ENCODE measurements at places on chromosomes 5 and 9.

GRCh38 chr5:75473463-75473862, 38.0 kb downstream of the CERT1 start:
- no peak for DNase-seq

DNA sequence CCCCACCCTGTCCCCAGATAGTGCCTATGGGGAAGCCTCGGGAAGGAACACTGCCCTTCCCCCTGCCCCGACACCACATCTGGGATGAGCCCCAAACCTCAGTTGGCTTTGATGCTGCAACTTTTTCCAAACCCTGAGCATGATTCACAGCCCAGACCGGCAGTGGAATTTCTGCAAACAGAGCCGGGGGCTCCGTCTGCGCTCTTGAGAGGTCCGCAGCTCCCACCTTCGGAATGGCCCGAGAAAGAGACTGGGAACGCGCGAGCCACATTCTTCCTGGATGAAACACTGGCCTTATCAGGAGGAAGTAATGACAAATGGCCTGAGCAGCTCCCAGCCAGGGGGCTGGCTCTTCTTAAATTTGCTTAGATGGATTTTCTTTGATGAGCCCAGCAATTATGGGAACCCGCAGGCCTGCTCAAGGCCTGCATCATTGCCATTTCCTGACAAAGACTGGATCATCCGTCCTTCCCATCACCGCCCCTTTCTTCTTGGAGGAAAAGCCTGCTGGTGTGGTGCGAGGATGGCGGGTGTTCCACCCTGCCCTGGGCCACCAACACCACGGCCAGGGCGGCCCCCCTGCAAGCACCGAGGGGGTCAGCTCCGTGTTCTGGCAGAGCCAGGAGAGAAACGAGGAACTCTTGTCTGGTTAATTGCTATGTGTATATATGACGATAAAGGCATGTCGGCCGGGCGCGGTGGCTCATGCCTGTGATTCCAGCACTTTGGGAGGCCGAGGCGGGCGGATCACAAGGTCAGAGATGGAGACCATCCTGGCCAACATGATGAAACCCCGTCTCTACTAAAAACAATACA, 38.8 kb upstream of the COL5A1 start:
- no peak for DNase-seq

DNA sequence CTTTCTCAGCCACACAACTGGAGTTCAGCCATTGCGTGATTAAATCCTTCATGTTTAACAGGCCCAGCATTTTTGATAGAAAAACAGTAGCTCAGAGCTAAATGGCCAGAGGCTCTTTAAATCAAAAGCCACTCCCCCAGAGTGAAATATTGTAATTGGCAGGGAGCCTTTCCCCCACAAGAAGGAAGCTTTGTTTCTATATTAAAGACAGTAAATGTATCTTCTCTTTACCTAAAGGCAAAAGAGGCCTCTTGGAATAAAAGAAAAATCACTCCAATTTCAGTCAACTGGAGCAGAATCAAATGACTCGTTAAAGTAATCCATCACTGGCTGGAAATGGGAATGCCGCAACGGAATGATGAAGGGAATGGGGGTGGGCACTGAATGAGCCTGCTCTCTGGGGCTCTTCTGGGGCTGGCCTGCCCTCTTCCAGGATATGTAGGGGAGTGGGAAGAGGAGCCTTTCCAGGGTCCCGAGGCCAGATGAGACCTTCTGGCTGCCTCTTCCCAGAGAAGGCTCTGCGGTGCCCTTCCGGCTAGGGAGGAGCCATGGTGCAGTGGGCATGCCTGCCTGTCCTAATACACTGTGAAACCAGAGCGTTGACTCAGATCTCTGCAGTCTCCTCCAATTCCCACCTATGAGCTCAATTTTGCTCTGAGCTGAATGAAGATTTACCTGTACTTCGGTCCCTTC, 45.2 kb downstream of the ANKDD1B start:
- DNase-seq: no peak

- DNase-seq: no peak
Measured at GRCh38 chr5:167743695-167744464, 547.6 kb upstream of the WWC1 start.

GRCh38 chr9:36959681-36960574, 74.1 kb downstream of the PAX5 start:
- no peak for DNase-seq

- no peak for DNase-seq
Measured at GRCh38 chr5:134494780-134495179, 30.7 kb upstream of the JADE2 start.

GRCh38 chr9:92425474-92425873, 1.2 kb upstream of the OMD start:
- DNase-seq: no peak

GRCh38 chr9:126612326-126612812, 1.4 kb upstream of the LMX1B start:
- DNase-seq: no peak

DNA sequence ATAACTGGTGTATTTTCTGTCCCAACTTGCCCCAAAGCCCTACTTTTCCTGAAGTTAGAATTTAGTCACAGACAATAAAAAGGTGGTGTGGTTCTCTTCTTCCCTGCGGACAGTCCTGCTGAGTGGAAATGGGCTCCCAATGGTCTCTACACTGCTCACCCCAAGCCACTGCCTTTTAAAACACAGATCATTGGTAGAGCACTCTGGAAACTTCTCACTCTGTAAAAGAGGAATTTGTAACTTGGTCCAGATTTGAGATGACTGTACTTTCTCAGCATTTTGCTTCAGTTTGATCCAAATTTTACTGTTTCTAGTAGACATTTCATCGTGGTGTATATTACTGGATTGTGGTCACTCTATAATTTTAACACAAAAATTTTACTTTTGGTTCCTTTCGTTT, 80.3 kb upstream of the ROR2 start:
- no peak for DNase-seq

DNA sequence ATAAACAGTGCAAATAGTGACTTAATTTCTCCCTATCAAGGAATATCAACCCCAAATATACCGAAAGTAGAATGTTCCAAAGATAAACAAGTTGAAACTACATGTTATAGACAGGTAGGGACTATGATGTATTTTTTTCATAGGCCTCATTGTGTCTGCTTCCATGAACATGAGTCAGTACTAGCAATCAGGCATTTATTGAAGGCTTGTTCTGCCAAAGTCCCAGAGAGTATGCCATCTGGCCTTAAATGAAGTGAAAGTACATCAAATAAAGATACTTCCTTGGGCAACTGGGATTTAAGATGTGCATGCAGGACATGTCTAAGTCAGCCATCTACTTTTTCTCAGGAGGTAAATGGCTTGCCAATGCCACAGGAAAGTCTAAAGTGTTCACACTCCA, 6.5 kb downstream of the GHR start:
- DNase-seq: no peak

DNA sequence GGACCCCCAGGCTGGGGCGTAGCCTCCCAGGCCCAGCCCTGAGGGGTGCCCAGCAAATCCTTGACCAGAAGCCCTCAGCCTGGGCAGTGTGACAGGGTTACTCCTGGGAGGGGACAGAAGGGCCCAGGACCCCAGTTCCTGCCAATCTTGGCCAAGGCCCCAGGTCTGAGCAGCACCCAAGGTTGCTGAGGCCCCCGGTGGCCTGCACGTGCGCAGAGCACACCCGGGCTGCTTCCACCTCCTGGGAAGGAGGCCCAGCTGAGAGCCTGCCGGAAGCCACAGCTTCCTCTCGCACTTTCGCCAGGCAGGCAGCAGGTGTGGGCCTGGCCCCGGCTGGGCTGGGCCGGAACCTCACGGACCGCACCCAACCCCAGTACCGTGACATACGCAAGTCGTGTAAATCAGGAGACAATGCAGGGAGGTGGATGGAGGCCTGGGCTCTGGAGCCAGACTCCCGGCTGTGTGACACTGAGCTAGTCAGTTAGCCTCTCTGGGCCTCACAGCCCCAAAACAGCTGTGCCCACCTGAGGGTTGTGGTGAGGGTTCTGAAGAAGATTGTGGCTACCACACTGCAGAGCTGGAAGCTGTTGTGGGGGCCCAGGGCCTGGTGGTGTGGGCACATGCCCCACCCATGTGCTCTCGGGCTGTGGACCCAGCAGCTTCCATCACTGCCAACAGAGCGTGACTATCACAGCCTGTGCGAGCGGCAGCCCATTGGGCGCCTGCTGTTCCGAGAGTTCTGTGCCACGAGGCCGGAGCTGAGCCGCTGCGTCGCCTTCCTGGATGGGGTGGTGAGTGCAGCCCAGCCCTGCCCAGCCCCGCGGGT, 5.1 kb downstream of the GRK6 start:
- DNase-seq: peak; percentile 77

DNA sequence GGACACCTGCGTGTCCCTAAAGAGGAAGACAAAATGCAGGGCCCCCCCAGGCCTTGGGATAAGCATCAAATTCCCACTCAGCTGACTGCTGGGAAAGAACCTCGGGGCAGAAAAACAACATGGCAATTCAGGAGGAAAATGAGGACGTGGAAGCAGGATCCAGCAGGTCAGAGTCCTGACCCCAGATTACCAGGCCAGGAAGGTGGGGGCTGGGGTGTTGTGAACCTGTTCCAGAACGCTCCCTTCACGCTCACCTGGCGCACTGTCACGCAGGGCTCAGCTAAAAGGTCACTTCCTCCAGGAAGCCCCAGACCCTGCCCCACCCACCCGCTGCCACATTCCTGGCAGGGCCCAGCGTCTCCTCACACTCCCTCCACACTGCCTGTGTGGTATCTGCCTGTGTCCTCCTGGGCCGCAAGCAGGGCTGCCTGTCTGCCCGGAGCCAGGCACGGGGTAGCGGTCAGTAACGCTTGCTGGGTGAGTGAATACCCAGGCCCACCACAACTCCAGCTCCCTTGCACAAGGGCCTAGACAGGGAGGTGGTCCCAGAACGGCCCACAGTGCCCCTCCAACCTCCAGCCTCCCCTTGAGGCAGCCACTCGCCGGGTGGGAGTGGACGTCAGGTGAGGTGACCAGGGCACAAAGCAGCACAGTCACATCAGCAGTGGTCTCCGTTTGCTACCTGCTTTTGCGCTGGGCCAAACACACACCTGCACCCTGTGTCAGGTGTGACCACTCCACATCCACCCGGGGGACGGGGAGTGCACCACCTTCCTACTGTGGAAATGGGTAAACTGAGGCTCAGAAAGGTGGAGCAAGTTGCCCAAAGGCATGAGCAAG, 18.1 kb downstream of the VAV2 start:
- no peak for DNase-seq

- no peak for DNase-seq
Measured at GRCh38 chr5:150945947-150946346, 41.2 kb upstream of the ZNF300 start.

DNA sequence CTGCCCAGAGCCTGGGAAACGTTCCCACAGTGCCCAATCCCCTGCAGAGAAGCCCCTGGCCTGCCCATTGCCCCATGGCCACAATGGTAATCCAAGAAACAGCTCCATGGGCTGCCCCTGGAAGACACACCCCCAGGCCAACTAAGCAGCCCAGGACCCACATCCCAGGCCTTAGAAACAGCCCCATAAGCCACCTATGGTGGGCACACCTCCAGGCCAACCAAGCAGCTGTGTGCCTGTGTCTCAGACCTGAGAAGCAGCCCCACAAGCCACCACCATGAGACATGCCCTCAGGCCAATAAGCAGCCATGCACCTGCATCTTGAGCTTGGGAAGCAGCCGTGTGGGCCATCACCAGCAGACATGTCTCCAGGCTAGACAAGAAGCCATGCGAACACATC, 52.9 kb upstream of the SSBP2 start:
- no peak for DNase-seq

GRCh38 chr9:14423815-14424261, 109.9 kb upstream of the NFIB start:
- no peak for DNase-seq

DNA sequence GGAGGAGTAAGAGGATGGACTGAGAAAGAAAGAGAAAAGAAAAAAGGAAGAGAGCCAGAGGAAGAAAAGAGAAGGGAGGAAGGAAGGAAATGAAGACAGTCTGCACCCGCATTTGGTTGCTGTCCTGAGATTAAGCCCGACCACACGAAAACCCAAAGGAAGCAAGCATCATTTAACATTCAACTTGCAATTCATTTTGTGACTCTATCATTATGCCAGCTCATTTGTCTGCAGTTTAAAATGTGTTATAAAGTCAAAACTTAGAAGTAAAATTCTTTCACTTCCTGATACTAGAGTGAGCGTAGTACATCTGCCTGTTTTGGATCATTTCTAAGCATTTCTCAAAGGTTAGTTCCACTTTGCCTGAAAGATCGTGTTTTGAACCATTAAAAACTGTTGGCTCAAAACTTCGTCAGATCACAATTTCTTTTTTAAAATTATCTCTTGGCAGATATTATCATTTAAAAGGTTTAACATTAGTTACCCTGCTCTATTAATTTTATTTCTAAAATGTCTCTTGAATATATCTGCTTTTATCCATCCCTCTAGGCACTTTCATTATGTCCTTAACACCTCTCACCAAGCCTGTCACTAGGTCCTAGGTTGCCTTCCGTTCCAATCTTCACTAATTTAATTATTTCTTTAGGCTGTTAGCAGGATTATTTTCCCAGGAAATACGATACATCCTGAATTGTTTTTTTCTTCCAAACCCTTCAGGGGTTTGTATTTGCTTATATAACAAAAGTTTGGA, 240.9 kb downstream of the TLE4 start:
- DNase-seq: no peak

- no peak for DNase-seq
Measured at GRCh38 chr5:65197531-65198455, 283.9 kb downstream of the ADAMTS6 start.

- DNase-seq: no peak
Measured at GRCh38 chr5:137935694-137936093, 46.4 kb downstream of the PKD2L2 start.

- DNase-seq: no peak
Measured at GRCh38 chr9:75892216-75892911, 1.9 kb downstream of the PCSK5 start.

DNA sequence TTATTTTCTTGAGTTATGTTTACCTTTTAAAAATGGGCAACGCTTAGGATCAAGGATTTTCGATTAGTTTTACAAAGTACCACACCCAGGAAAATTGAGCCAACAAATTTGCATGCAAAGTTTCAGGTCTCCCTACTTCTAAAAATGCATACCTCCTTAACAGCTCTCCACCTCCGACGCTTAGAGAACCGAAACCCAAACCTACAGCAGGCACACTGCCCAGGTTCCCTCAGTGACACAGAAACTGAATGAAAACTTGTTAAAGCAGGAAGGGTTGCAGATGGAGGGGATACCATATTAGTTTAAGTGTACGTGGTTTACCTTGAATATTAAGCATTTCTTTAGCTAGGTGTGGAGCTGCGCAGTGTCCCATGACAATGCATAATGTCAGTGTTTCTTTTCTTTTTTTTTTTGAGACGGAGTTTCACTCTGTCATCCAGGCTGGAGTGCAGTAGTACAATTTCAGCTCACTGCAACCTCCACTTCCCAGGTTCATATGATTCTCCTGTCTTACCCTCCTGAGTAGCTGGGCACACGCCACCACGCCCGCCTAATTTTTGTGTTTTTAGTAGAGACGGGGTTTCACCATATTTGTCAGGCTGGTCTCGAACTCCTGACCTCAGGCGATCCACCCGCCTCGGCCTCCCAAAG, 1.6 kb upstream of the SUB1 start:
- no peak for DNase-seq

GRCh38 chr9:124011460-124012301, at the start of gene LHX2:
LHX2 (plus strand) TSS chr9:124011768; CDS start chr9:124012349, 581 bp downstream.
- no peak for DNase-seq

DNA sequence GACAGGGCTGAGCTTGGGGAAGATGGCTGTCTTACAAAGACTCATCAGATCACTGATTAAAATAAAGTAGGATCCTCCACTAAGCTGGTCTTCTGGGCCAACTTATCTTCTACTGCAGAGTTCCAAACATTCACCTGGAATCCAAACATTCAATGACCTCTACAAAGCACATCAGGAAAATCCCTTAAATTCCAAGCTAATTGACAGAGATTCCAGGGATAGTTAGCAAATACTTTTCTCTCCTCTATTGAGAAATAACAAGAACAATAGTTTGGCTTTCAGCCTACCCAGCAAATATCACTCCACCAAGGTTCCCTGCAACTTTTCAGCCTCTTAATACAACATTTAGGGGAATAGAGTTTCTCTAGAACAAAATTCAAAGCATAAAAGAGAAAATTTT, 140.6 kb upstream of the LIFR start:
- no peak for DNase-seq
